ENCODE measurements at places on chromosomes 1 and 21.

GRCh38 chr1:91885213-91885715 lies 687 bp downstream of the TGFBR3 start:
- DNase-seq, result peak; percentile 40

- DNase-seq, result peak; percentile 60
Observed at GRCh38 chr1:112508278-112509004, at the start of gene WNT2B. TSS of gene WNT2B (plus strand) at chr1:112508965. CDS start at chr1:112509263, 298 bp downstream.

DNA sequence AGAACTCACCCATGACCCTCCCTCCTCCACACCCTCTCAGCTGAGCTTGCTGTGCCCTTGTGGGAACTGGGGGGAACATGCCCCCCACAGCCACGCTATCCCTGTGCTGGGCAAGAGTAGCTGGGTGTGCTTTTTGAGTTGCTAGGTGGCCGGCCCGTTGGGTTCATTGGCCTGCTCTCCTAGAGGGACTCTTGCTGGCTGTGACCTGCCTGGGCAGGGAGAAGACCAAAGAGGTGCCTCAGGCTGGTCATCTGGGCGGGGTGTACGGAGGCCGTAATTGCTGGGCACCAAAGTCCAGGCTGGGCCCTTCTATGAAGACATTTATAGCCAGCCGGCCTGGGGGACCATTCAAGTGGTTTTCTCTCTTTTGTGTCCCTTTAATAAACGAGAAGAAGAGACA lies 138.3 kb upstream of the ZBTB40 start:
- DNase-seq, result no peak

- DNase-seq, result no peak
Observed at GRCh38 chr1:51906306-51907078, 28.0 kb upstream of the NRDC start.

GRCh38 chr1:14254251-14254650 lies 344.2 kb upstream of the KAZN start:
- DNase-seq, result no peak

DNA sequence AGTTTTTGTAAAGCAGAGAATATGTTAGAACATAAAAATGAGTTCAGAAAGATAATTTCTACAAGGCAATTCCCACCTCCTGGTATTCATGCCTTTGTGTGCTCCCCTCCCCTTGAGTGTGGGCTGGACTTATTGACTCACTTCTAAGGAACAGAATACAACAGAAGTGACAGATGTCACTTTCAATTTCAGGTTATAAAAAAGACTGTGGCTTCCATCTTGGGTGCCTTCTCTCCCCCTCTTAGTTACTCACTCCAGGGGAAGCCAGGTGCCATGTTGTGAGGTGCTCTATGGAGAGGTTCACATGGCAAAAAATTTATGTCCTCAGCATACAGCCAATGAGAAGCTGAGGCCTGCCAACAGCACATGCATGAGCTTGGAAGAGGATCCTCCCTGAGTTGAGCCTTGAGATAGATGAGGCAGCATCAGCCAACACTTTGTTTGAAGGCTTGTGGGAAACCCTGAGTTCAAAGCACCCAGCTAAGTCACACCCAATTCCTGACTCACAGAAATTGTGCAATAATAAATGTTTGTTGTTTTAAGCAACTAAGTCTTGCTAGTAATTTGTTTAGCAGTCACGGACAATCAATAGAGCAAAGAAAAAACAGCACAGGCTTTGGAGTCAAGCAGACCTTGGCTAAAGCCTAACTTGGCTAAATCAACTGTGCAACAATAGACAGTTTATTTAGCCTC lies 73.5 kb upstream of the NGF start:
- DNase-seq, result no peak

DNA sequence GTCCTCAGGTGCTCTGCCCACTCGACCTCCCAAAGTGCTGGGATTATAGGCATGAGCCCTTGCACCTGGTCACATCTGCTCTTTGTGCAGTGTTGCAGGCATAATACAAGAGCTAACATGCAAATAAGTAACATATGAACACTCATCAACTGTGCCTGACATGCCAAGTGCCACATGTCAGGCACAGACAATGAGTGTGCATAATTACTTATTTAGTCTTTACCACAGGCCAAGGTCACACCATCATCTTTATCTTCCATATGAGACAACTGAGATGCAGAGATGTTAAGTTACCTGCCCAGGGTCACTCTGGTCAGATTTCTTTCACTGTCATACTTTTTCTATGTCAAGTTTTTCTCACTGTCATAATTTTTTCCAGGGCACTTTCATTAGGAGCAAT lies 126.1 kb downstream of the PPIAL4G start:
- DNase-seq, result no peak

DNA sequence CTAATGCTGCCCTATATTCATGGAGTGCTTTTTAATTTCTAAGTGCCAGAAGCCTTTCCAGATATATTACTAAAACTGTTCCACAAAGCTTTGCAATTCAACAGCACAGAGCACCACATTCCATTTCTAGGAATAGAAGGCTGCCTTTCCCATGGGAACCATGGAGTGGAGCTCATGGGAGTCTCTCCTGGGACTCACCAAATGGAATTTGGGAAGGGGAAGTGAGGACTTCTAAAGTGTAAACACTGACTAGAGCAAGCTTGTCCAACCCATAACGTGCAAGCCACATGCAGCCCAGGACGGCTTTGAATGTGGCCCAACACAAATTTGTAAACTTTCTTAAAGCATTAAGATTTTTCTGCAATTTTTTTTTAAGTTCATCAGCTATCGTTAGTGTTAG lies 190.4 kb upstream of the TNR start:
- DNase-seq, result peak; percentile 35

- DNase-seq, result no peak
Observed at GRCh38 chr21:28927130-28927529, 65.5 kb downstream of the LTN1 start.

DNA sequence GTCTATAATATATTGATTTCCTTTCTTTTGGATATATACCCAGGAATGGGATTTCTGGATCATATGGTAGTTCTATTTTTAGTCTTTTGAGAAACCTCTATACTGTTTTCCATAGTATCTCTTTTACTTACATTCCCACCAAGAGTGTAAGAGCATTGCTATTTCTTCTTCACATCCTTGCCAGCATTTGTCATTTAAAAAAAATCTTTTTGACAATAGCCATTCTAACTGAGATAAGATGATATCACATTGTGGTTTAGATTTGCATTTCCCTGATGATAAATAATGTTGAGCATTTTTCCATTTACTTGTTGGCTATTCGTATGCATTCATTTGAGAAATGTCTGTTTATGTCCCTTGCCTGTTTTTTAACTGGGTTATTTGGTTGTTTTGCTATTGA lies 467.4 kb downstream of the COL11A1 start:
- DNase-seq, result no peak

DNA sequence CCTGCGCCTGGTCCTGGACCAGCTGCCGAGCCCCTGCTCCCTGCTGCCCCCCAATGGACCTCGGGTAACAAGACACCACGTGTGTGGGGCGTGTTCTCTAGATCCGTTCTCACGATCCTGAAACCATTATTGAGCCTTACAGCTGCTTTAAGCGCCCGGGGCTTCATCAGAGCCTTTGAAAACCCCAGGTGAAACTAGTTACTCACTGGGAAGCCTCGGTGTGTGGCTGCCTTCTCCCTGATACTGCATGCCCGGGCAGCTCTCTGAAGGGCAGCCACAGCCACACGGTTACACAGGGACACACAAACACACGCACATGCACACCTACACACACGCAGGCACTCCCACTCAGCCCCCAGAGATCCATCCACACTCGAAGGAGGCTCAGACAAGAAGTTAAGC lies 5.3 kb downstream of the HES2 start:
- DNase-seq, result peak; percentile 87

DNA sequence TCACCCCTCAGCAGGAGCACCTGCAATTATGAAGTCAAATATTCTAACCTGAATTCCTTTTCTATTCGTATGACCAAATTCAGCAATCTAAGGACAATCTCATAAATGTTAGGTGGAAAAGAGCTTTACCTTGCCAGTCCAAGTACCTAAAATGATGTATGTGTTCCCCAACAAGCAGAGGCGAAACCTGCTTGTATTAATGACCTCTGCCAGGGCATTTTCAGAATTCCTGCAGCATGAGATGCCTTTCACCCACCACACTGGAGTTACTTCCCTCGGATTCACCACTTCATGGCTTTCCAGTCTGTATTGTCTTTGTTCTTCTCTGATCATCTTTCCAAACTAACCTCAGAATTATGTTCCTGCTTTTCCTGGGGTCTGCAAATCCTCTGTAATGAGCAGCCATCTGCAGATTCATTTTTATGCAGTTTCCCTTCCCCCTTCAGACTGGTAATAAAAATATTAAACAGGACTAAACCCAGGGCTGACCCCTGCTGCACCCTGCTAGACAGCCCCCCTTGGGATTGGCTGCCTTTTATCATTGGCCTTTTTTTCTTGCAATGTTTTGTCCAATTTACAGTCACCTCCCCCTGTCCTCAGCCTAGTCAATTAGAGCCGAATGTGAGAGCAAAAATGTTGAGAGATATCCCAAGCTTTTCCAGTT lies 26.6 kb upstream of the CASQ2 start:
- DNase-seq, result no peak

GRCh38 chr1:31111290-31111951 lies 45.9 kb upstream of the PUM1 start:
- DNase-seq, result peak; percentile 72

DNA sequence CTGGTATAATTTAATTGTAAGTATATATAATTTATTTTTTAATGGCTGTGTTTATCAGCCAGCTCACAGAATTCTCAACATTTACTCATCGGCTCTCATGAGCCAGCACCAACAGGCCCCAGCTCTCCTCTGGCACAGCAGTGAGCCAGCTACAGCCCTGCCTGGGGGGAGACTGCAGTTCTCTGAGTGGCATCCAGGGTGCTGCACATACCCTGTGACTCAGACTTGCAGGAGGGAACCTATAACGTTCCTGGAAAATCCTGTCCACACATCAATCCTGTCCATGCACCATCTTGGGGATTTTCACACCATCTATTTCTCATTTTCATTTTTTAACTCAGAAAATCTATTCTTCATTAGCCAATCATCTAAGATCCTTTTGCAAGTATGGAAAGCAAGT lies 36.5 kb downstream of the FHAD1 start:
- DNase-seq, result no peak

- DNase-seq, result no peak
Observed at GRCh38 chr1:233549917-233550316, 64.0 kb upstream of the KCNK1 start.

- DNase-seq, result no peak
Observed at GRCh38 chr1:174274452-174274851, 115.1 kb downstream of the RABGAP1L start.

DNA sequence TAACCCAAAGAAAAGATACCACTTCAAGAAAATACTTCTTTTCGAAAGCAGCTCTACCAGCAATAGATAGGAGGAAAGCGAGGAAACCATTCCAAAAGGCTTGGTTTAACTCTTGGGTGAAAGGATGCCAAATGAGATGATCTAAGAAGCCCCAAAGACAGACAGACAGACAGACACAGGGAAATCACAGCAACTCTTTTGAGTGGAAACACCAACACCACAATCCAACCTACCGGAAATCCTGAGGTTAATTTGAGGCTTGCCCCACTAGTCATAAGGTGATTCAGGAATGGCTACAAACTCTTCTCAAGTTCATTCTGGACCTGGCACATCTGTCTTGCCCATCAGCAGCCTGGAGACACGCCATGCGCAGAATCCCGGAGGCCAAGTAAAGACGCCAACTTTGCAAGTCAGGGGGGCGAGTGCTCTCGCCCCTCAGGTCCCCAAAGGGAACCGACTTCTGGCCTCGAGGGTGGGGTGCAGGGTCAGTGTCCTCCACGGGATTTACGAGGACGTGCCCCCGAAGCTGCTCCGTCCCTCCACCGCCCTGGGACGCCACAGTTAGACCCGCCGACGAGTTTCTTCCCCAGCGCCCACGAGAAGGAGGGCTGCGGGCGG lies 778 bp downstream of the EVI5 start:
- DNase-seq, result peak; percentile 43

GRCh38 chr1:186985889-186986491 lies 157.2 kb downstream of the PLA2G4A start:
- peak; percentile 64 for DNase-seq

DNA sequence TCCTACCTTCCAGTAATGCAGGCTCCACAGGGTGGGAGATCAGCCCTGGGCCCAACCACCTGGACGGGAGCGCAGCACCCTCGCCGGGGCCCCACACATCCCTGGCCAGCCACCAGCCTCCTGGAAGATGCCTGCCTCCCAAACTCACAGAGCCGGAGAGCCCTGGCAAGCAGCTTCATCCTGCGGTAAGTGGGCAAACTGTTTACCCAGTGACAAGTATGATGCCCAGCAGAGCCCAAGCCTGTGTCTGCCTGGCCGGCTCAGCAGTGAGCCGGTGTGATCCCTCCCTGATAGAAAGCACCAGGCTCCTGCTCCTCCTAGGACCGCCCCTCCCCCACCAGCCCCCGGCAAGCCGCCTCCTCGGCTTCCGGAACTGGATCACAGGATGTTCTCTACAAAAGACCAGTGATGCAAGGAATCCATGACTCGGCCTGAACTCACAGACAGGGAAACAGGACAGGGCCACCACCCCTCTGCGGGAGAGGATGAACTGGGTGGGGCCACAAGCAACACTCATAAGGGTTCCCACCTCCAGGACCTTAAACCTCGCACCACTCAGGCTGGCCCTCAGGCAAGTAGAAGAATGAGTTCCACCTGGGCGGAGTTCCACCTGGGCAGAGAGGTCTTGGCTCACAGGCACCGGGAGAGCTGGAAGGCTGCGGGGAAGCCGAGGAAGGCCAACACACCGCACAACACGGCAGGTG lies 7.9 kb downstream of the ACOT7 start:
- DNase-seq, result peak; percentile 84
